ENCODE measurements at places on chromosomes 12 and 14.
A peak's percentile ranks its signal among the peaks of the same experiment; 100 is the strongest.

DNA sequence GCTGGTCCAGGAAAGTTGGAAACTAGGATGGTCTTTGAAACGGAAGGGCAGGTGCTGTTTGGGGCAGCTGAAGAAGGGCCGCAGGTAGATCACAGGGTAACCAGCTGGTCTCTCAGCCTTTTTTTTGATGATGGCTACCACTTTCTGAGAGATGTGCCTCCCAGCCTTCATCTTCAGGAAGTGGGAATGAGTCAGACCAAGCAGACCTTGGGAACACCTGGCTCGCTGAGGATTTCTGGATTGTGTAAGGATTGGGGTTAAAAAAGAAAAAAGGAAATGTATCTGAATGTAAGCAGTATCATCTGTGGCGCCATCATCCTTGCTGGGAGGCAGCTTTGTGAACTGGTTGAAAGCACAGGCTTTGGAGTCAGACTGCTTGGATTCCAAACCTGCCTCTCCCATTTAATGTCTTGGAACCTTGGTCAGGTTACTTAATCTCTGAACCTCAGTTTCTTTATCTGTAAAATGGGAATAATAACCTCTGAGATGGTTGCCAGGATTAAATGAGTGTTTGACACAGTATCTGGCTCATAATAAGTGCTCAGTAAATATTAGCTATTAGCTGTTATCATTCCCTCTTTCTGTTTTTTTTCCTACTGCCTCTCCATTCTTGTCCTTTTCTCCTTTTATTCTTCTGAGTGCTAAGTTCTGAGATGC, 1.7 kb downstream of the PRPF40B start:
- DNase-seq = no peak

DNA sequence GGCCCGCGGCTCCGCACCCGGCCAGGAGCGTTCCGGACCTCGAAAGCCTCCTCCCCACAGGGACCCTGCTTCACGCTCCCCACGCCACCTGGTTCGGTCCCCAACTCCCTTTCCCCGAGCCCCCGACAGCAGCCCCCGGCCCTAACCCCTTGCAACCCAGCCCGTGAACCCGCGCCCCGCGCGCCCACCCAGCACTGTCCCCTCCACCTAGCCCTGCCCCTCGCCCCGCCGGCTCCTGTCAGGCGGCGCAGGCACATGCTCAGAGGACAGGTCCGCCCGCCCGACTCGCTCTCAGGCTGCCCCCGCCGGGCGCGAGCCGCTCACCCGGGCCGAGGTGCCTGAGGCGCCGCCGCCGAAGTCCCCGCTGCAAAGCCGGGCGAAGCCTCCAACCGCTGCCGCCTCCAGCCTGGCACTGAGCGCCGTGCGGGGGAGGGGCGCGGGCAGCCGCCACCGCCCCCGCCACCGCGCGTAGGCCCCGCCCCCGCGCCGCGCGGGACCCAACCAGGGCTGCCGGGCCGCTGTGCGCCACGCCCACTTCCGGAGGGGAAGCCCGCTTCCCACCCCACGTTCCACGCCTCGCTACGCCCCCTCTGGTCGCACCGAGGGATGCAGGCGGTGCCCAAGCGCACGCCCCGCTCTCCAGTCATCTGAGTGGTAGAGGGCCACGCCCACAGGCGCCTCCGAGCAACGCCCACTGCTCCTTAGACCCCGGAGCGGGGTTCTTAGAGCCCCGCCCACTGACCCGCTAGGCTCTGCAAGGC, at the start of gene CORO1C:
CORO1C (minus strand) TSS at position 414 of the 761 bp plus-strand sequence. CDS start 30,200 bp downstream, outside the sequence.
- DNase-seq = peak; percentile 97

DNA sequence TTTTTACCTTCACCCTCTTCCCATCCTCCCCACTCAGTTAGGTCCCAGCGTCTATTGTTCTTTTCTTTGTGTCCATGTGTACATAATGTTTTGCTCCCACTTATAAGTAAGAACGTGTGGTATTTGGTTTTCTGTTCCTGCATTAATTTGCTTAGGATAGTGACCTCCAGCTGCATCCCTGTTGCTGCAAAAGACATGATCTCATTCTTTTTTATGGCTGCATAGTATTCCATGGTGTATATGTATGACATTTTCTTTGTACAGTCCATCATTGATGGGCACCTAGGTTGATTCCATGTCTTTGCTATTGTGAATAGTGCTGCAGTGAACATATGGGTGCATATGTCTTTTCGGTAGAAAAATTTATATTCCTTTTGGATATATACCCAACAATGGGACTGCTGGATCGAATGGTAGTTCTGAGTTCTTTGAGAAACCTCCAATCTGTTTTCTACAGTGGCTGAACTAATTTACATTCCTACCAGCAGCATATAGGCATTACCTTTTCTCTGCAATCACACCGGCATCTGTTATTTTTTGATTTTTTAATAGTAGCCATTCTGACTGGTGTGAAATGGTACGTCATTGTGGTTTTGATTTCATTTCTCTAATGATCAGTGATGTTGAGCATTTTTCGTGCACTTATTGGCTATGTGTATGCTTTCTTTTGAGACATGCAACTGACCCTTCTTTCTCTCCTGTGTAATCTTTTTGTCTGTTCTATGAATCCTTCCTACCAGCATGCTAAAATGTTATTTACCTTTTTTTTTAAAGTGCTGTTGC, 279.7 kb upstream of the AMIGO2 start:
- no peak for DNase-seq

GRCh38 chr12:27344246-27344645, 11.6 kb downstream of the BMAL2 start:
- no peak for DNase-seq

DNA sequence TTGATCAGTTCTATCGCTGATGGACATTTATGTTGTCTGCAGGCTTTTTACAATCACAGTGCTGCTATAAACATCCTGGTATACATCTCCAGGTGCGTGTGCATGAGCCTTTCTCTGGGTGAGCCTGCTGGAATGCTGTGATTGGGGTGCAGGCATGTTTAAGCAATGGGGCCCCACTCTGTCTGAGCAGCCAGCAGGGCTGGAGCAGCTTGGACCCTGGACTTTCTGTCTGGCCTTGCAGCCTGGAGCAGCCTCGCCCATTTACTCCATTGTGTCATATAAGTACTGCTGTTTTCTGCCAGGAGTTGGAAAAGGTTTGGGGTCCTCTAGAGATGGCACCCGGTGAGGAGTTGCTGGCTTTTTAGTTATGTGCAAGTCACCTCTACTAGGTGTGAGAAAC, 199.0 kb downstream of the KIF26A start:
- no peak for DNase-seq

- DNase-seq = no peak
These were observed 71.3 kb downstream of the CHGA start for GRCh38 chr14:92994131-92994676.

DNA sequence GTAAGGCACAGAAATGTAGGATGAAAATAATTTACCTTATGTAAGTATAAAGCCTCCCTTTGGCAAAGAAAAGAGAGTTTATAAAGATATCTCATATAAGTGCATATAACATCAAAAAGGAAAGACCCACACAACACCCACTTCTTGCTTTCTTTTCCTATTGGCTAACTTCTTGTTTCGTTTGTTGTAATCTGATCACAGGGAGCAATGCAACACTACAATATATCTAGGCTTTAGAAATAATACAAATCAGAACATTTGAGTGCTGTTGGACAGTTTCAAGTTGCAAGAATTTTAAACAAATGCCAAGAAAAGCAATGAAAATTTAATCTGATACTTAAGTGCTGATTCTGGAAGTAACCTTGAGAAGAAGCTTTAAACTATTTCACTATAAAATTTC, 1.3 kb downstream of the FGD6 start:
- no peak for DNase-seq

DNA sequence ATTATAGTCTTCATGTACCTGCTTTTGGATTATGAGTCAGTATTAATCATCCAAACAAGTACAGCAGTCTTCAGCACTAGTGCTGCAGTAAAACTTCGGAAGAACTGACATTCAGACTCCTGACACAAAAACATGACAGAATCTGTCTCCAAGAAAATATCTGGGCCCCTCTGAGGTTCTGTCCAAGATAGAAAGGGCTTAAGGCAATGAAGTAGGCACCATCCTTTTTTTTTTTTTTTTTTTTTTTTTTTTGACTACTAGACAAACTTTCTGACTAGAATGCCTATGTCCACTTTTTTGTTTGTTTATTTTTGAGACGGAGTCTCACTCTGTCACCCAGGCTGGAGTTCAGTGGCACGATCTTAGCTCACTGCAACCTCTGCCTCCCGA, 112.5 kb downstream of the MED13L start:
- no peak for DNase-seq

DNA sequence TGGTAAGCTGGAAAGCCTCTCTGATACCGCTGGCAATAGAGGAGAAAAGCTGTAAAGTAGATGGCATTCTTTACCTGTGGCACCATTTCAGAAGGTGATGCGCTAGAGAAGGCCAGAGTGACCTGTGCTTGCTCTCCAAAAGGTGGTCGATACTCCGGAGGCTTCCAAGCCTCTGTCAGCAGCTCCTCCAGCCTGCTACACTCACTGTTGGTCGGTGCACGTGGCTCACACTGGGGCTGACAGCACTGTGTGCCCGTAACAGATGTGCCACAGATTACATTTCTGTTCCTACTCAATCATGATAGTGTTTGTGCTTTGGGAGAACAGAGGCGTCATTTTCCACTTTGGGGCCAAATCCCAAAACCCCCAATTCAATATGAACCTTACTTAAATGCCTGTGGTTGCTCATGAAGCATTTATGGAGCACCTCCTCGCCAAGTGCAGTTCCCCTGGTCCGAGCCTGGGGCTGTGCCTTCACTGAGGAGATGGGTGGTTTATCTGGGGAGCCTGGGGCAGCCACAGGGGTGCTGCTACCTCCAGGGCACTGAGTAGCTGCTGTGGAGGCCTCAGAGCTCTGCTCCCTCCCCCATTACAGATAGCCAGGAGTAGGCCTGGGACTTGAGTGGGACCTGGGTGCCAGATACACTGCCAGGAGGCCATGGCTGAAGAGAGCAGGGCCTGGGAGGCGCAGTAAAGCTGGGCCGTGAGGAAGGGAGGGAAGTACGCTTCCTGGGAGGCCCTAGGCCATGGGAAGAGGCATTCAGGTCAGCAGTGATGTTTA, 26.8 kb downstream of the CCNK start:
- DNase-seq = no peak

- DNase-seq = no peak
These were observed 49.9 kb downstream of the PELI2 start for GRCh38 chr14:56168007-56168616.

DNA sequence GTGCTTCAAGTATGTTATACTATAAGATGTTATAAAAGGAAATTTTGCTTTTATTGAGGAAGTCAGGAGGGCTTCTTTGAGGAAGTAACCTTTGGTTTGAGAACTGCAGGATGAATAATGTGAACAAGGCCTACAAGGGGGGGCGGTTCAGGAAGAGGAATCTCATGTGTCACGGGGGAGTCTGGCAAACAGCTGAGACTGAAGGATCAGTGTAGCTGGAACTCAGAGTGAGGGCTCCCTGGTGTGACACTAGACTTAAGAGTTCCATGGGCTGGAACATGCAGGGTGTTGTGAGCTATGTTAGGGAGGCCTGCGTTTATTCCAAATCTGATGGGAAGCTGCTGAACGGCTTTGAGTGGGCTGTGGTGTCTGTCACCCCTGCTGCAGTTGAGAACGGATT, 62.3 kb downstream of the UNC79 start:
- no peak for DNase-seq

DNA sequence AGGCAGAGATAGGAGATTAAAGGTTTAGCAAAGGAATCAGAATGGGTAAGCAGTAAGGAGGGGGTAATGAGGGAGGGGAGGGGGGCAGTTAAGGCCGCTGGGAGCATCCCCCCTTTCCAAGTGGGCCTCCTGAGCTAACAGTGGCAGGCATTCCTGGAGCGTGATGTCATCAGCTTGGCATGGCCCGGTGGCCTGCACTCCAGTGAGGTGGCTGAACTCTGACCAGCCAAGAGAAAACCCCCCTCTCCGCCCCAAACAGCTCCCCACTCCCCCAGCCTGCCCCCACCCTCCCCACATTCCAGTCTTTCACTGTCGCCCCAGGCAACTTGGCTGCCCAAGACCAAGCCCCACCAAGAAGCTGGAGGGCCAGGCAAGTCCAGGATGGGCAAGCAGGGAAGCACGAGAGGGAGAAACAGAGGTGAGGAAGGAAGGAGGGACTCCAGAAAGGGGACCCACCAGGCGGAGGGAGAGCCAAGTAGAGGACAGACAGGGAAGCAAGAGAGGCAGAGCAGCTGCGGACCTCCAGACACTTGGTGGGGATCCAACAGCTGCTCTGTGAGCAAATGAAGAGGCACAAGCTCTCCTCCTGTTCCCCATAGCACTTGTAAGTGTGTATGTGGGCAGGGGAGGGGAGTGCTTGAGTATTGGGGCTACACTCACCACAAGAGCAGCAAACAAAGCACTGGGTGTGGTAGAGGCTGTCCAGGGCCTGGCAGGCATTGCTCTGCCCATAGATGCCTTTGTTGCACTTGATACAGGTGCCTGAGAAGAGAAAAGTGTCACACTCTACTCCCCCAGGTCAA, 4.5 kb downstream of the AJUBA start:
- DNase-seq = peak; percentile 93

DNA sequence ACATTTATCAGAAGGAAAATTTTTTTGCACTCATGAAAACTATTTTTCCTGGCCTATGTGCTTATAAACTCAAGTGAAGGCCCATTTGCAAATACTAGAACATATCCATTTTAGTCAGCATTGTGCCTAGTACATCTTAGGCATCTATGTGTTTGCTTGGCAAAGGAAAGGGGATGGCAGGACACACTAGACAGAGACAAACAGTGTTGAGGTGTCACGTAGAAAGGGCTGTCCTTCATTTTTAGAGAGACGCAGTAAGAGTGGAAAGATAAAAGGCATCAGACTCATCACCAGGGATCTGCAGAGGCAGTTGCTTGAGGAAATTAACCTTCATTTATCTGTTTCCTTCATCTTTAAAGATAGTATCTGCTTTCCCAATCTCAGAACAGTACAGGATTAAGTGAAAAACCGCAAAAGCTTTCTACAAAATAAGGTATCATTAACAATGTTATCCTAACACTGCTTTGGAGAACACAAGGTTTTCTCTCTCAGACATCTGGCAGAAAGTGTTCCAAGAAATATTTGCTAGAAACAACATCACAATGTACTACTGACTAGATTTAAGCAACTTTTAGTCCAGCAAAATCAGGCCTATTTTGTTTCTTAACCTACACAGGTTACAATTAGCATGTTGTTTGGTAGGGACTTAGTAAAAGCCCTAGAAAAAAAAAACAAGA, 2.0 kb downstream of the YBX3 start:
- DNase-seq = no peak

DNA sequence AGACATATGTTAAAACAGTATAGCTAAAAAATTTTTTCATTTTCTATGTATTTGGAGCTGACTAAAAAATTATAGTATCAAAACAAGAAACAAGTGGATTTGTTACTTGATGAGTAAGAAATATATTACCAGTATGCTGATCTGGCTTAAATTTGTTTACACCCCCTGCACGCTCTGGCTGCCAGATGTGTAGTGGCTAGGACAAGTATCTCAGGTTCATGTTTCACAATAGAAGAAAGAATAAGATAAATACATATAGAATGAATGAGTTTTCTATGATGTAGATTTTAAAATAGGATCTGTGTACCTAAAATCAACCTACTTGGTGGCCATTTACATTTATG, 13.1 kb downstream of the NAA30 start:
- DNase-seq = no peak

All from kidney (tissue), 22 donors.